ENCODE measurements at places on chromosomes 6 and 20.

DNA sequence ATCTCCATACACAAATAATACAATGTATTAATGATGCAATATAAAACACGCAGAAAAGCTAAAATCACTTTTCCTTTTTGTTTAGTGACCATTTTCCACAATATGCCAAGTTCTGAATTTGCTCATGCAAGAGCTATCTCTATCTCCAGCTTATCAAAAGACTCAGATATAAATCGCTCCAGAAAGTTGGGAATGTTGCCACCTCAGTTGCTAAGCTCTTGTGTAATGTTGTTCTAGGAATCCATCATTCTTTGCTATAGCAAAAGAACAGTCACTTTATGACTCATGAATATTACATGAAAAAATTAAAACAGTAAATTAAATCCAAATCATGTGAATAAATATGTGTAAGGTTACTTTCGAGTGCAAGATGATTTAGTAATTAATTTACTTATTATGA is 8.7 kb downstream of the PLAGL1 start:
- DNase-seq, result no peak

DNA sequence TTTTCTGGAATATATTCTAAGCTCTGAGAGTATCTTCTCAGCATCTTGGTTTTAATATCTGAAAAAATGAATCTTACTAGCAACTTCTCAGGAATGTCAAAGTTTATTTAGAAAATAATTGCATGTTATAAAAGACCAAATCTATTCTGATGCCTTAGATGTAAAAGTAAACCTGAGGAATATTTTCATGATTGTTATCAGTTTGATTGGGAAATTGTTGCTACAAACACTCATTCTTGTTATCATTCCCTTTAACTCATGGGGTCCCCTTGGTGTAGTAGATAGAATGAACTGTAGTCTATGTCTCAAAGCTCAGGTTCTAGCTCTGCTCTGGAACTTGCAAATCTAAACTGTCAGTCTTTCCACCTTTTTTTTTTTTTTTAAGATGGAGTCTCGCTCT is 50.0 kb downstream of the SNRNP48 start:
- DNase-seq, result no peak

GRCh38 chr6:7879980-7880717 is 30.4 kb downstream of the TXNDC5 start:
- DNase-seq, result no peak

DNA sequence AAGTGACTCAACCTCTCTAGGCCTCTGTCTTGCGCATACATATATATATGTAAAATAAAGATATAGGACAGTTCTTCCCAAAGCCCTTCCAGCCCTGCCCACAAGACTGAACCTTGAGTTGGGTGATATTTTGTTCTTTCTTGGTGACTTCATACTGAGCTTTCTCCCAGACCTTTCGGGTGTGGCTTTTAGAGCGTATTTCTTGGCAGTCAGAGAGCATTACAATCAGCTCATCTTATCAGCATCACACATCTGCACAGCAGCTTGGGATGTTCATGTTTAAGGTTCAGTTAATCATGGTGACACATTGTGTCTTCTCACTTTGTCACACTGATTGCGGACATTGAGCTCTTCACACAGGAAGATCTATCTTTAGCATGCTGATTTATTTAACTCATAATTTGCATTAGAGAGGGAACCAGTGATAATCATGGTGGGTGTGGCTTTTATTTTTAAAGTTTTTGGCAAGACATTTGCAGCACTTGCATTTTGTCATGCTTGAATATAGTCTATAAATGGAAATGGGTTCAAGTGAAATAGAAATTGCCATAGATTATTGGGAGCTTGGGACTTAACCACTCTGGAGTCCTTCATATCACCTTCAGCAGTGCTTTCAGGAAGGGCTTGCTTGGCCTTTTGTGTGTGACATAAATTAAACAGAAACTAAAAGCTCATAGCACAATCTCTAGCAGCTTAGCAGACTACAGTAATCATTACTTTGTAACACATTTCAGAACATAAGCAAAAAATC is 8.3 kb downstream of the KIF3B start:
- DNase-seq, result no peak

- no peak for DNase-seq
These were observed 48.1 kb downstream of the JPH2 start for GRCh38 chr20:44138867-44139266.

GRCh38 chr6:166436195-166437139 is 53.7 kb upstream of the MPC1 start:
- no peak for DNase-seq

DNA sequence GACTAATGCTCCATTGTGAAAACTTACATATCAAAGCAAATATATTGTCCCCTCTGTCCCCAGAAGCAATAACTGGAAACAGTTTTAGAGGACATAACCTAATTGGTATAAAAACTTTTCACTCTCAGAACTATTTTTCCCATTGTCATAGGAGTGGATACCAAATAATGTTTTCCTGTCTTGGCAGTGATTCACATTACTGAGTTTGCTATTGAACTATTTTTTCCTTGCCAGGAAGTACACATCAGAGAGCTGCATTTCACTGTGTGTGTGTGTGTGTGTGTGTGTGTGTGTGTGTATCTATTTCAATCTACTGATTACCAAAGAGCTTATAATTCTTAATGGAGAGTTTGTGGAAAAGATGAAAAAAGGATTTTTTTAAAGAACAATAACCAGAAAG is 45.4 kb downstream of the AKAP12 start:
- no peak for DNase-seq

DNA sequence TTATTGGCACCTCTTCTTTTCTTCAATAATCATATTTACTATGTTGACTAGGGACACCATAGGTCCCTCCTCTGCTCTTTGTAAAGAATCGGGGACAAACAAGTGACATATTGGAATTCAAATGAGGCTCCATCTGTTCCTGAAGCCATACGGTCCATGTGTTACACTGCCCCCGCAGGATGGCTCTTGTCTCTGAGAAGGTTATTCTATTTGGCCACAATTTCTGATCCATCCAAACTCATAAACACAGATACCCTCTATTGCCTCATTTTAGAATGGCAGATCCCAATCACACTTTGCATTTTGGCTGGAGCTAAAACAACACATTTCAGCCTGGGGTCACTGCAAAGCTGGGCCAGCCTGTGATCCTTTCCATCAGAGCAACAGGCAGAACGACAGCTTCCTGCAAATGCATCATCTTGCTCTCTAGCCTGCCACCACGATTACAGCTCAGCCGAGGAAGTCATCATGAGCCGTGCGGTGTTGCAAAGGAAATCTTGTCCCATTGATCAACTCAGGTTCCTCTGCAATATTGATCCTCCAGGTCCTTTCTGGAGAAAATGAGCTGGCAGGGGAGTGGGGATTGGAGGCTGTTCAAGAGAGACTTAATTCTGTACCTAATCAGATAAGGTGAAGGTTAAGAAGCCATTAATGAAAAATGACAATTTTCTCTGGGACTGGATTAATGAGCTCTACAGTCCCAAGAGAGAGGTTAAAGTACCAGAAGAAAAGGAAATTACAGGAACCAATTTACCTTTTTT is 73.1 kb downstream of the AGPAT4 start:
- DNase-seq, result no peak

GRCh38 chr6:135228486-135228885 is 47.4 kb downstream of the MYB start:
- DNase-seq, result no peak

Measured in GM19239 (cell line).